ENCODE measurements at places on chromosomes 4 and X.

- peak; percentile 26 for DNase-seq
These were observed 1.2 kb upstream of the BLTP1 start for GRCh38 chr4:122150931-122151330.

- no peak for DNase-seq
These were observed 16.4 kb downstream of the NAAA start for GRCh38 chr4:75924309-75924827.

- no peak for DNase-seq
These were observed 94.8 kb downstream of the MID1 start for GRCh38 chrX:10525381-10526120.

GRCh38 chr4:24321616-24322015, 262.7 kb downstream of the DHX15 start:
- no peak for DNase-seq

DNA sequence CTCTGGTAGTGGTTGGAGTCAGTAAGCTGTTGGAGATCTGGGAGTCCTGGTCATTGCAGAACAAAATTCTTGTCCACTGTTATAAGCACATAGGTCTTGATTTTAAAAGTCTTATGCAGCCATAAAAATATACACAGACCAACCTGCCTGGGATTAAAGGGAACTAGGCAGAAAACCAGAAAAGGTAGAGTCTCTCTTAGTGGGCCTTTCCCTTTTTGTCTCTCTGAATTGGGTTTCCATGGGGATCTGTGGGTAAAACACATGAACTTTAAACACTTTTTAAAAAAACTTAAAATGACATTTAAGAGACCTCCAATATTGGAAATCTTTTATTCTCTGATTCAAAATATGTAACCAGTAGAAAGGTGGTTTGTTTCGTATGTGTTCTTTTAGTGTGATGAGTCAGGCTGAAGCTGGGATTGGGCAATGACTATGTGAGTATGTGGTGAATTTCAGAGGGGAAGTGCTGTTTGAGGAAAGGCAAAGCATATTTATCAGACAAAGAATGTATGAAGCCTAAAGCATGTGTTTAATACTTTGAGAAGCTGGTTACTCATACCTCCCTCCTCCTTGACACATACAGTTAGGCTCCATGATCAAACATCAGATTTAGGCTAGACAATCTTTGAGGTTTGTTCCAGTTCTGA, 29.6 kb downstream of the SLC16A2 start:
- DNase-seq = no peak

GRCh38 chr4:26321373-26322221, 783 bp downstream of the RBPJ start:
- DNase-seq = peak; percentile 33

GRCh38 chr4:4428966-4429875, 42.3 kb downstream of the NSG1 start:
- DNase-seq = no peak

DNA sequence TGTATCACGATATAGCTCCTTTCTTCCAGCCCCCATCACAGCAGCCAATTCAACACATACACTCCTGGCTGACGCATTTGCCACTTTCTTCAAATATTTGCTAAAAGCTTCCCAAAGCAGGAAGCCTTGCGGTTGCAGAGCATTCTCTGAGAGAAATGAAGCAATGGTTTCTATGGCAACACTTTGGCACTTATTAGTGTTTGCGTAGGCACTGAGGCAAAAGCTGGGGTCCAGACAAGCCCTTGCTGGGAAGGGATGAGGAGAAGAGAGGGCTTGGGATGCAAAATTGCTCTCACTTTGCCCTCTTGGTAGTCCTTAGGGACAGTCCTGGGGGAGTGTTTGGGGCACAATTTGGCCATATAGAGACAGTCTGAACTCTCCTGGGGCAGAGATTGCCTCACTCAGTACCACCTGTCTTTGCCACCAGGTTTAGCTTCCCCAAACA, 55.0 kb upstream of the PAK3 start:
- peak; percentile 42 for DNase-seq

DNA sequence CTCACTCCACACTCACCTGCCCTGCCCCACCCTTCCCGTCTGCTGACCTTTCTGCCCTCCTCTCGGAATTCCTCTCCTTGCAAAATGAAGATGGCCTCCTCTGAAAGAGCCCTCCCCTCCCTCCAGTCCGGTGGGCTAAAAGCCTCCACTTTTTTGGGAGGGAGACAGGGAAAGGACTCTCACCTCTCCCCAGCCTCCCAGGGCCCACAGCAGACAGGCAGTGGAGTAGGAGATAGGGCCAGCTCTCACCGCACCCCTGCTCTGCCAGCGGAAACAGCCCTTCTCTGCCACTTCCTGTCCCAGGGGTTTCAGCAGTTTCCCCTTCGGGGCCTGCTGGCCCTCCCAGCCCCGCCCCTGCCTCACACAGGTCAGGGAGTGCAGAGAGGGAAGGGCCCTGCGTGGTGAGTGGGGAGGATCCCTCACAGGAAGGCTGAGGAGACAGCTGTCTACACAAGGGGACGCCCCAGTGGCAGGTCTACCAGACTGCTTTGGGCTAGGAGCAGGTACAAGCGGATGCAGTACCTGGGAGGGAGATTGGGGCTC, 18.2 kb downstream of the ELF4 start:
- peak; percentile 91 for DNase-seq

DNA sequence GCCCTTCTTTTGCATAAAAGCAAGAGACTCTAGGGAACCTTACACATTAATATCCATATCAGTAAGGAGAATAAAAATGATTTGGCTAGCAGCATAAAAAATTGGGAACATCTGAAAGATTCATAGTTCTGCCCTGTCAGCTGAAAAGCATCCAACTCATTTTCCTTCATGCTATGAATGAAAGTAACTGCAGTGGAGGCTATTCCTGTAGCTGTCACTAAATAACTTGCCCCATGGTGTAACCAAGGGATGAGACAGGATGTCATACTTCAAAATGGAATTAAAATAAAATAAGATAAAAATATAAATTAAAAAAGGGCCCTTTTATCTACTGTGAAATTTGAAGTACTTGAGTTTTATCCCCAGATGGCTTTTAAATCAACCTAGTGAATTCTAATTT, 878.8 kb downstream of the C4orf33 start:
- DNase-seq = no peak

DNA sequence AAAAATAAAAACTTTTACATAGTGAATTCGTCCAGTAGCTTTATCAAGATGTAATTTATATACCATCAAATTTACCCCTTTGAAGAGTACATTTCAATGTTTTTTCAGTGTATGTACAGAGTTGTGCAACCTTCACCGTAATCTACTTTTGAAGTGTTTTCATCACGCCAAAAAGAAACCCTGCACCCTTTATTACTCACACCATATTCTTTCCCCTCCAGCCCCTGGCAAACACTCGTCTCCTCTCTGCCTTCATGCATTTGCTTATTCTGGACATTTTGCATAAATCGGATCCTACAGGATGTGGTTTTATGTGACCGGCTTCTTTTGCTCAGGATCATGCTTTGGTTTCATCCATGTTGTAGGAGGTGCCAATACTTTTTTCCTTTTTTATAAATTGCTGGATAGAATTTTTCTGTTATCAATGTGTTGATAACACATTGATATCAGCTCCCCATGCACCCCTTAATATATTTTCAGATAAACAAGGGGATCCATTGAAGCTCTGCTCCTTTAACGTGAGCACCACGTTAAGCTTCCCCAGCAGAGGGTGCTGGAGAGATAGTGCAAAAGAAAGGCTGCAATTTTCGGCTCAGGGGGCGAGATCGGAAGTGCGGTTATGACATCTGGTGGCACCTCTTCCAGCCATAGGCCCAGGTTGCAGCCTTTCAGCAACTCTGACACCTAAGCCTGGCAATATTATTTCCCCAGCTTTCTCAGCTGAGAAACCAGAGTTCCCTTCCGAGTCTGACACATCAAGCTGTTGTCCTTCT, 100.1 kb upstream of the VCX3B start:
- no peak for DNase-seq

DNA sequence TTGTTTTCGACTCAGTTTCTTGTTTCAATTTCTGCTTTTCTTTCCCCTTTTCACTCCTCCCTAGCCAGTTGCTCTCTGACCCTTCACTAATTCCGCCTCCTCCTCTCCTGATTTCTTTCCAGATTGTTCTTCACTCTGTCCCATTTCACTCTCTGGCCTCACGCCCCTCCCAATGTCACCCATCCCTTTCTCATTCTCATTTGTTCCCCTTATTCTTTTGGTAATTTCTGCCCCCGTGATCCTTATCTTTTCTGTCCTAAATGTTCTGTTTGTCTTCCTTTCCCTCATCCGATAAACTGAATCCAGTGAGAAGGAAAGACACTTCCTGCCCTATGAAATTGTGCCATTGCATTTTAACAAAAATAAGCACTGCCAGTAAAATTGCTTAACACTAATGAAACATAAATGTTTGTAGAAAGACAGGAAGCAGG, 94.5 kb upstream of the RASGEF1B start:
- DNase-seq = no peak

DNA sequence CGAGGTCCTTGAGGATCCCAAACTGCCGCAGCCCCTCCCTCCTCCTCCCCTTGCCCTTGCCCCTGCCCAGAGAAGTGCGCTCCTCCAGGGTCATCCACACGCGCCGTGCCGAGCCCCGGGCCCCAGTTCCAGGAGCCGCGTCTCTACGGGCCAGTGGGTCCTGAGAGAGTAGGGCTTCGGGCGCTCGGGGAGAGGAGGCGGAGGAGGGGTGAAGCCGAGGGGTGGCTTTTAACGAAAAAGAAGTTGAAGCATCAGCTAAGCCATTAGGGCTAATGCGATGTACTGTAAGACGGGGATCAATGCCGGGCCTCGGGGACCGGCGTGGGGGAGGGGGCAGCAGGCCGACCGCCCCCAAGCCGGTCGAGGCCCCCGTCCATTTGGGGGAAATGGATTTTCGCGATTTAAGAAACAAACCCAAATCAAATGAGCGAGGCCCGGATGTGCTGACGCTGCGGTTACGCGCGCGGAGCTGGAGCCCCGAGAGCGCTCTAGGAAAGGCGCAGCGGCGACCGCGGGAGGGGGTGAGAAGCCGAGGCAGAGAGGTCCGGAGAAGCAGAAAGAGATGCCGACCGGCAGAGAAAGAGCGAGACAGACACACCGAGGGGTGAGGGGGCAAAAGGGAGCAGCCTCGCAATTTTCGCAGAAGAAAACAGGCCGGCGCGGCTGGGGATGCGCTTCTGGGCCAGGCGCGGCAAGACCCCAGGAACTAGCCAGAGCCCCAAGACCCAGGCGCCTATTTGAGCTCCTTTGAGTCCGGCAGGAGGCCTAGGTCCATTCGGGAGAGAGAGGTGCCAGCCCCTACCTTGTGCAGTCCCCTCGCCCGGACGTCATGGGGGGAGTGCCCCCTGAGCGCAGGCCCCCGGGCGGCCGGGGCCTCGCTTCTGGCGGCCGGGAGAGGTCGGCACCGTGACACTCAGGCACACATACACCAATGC, 13.6 kb downstream of the HMX1 start:
- no peak for DNase-seq

- DNase-seq = peak; percentile 67
These were observed 66.4 kb downstream of the JADE3 start for GRCh38 chrX:46978341-46979291.

GRCh38 chrX:72436010-72436409, 130.3 kb upstream of the CITED1 start:
- no peak for DNase-seq

GRCh38 chrX:139795196-139795595, 87.2 kb upstream of the MCF2 start:
- peak; percentile 6 for DNase-seq

DNA sequence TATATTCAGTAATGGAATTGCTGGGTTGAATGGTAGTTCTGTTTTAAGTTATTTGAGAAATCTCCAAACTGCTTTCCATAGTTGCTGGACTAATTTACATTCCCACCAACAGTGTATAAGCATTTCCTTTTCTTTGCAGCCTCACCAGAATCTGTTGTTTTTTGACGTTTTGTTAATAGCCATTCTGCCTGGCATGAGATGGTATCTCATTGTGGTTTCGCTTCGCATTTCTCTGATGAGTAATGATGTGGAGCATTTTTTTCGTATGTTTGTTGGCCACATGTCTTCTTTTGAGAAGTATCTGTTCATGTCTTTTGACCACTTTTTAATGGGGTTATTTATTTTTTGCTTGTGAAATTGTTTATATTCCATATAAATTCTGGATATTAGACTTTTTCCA, 13.6 kb upstream of the MAGED4B start:
- no peak for DNase-seq

DNA sequence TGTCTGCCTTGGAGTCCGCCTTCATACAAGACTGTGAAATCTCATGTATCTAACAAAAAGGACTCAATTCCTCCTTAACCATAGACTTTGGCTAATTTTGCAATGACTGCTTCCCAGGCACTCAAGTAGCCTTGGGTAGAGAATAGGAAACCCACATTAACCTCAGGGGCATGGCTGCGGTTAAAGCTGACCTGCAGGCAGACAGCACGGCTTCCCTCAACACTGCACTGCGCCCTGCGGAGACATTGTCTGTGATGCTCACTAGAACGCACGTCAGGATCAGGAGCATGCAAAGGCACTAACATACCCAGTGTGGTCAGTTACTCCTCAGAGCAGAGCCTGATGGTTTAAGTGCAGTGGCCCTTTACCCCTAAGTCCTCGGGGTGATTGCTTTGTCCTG, 10.3 kb upstream of the GPR143 start:
- no peak for DNase-seq

GRCh38 chrX:40300286-40300890, 202.6 kb upstream of the BCOR start:
- no peak for DNase-seq

DNA sequence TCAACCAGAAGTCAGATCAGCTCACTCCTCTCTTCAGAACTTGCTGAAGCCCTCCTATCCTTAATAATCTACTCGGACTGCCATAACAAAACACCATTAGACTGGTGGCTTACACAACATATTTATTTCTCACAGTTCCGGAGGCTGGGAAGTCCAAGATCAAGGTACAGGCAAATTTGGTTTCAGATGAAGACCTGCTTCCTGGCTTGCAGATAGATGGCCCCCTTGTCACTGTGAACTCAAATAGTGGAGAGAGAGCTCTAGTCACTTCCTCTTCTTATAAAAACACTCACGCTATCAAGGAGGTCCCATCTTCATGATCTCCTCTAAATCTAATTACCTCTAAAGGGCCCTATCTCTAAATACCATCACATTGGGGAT, 125.1 kb downstream of the CAMK2D start:
- DNase-seq = peak; percentile 57

DNA sequence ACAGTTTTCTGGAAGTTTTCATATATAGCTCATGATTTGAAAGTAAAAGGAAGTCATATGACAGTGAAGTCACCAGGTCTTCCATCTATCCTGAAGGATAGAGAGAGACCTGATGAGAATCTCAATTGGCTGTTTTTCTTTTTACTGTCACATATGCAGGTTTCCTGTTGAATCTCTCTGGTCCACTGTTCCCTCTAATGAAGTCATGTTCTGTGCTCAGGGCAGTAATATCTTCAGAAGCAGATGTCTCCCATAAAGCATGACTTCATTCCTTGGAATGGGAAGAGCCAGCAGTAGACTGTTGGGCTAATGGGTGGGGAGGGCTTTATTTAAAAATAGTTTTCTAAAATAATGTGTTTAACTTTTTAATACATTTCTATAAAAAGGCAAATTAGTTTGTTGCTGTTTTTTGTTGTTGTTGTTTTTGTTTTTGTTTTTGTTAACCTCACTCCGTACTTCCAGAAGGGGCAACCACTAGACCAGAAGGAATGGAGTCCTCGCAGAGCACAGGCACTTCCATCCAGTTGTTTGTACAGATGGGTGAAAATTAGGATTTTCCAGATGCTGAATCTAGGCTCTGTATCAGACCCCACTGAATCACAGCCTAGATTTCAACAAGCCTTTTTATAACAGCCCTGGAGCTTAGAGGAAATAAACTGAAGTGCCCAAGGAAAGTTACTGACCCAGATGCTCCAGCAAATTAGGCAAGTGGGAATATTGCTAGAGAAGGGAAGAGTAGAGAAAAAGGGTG, 54.2 kb downstream of the AWAT2 start:
- no peak for DNase-seq

GRCh38 chrX:46611658-46612362, 38.2 kb downstream of the CHST7 start:
- DNase-seq = peak; percentile 53

All from CD4-positive, alpha-beta T cell treated with Interleukin-10 for 1 hour (primary cell).